ENCODE measurements at places on chromosomes 4 and X. TPM values are rescaled to one million over a fixed set of nuclear protein-coding genes. Genes with fewer than 3 reads are reported as not detected.

CXorf51A gene
- not detected for total RNA-seq

SPANXN4 gene
- not detected for total RNA-seq

ITM2A gene
- total RNA-seq, result 0.98 TPM

SMR3A gene
- total RNA-seq, result not detected

PRR32 gene
- total RNA-seq, result not detected

P2RY10 gene
- total RNA-seq, result not detected

SRPX2 gene
- total RNA-seq, result 78.2 TPM

HPGD gene
- total RNA-seq, result 5.5 TPM

Data from subcutaneous preadipocyte (primary cell).